Stimulated activated CD4-positive, alpha-beta T cell treated with anti-CD3 and anti-CD28 coated beads, TNF-alpha, amount 100 ng/mL, for 1 hour (primary cell): ENCODE measurements at places on chromosomes 4 and X.

- DNase-seq = no peak
Observed at GRCh38 chr4:6257247-6258025, 12.2 kb upstream of the WFS1 start.

GRCh38 chrX:39729981-39730661, 367.6 kb downstream of the BCOR start:
- no peak for DNase-seq

GRCh38 chrX:83508006-83508405, at the start of gene POU3F4:
Gene POU3F4 (plus strand): TSS chrX:83508290. CDS start chrX:83508325, 35 bp downstream.
- no peak for DNase-seq

DNA sequence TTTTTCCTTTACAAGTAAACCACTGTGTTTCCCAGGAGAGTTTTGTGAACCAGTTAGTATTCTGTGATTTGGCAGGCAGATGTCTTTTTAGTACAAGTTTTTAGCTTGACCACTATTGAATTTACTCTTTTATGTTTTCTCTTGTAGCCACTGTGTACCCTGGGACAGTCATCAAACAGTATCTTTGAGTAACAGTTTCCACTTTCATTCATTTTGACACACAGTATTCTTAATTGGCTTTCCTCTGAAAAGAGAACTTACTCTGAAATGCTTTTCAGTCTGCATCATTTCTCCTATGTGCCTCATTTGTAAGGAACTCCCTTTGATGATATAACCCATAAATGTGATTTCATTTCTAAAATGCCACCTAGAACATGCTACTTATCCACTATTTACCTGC, 476.5 kb downstream of the PDGFC start:
- DNase-seq = no peak
